ENCODE measurements at places on chromosomes 1 and 21.

DNA sequence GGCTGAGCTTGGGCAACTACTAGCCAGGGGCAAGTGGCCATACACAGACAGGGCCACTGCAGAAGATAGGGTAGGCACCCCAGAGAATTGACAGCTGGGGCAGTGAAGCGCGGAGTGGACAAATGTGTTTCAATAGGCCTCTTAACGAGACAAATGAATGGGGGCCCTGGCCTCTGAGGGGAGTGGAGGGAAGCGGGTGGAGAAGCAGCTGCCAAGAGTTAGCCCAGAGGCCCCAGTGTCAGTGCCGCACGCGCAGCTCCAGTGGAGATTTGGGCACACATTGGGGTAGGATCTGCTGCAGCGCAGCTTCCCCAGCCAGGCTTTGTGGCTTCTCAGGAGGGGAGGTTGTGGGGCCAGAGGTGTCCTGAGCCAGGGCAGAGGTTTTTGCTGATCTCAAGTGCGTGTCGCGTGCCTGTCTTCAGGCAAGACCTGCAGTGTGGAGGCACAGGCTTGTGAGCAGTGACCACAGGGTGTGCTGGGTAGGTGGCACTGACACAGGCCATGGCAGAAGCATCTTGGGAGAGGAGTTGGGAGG lies 16.9 kb downstream of the PTPRF start:
- no peak for DNase-seq

DNA sequence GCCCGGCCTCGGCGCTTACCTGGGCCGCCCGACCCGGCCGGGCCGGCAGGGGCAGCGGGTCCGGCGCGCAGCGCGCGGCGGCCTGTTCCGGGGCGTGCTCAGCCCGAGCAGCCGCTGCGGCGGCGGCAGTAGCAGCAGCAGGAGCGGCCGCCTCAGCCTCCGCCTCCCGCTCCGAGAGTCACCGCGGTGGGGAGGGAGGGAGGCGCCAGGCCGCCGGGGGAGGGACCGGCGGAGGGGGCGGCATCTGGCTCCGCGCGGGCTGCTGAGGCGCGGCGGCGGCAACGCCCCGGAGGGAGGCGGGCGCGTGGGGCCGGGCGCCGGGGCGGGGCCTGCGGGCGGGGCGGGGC lies at the start of gene CTNNBIP1:
TSS of gene CTNNBIP1 (minus strand) at position 194 of the 347 bp plus-strand sequence. CDS start 38,205 bp downstream, outside the sequence.
- no peak for DNase-seq

- no peak for DNase-seq
Observed at GRCh38 chr21:43370888-43371570, 55.9 kb downstream of the SIK1 start.

DNA sequence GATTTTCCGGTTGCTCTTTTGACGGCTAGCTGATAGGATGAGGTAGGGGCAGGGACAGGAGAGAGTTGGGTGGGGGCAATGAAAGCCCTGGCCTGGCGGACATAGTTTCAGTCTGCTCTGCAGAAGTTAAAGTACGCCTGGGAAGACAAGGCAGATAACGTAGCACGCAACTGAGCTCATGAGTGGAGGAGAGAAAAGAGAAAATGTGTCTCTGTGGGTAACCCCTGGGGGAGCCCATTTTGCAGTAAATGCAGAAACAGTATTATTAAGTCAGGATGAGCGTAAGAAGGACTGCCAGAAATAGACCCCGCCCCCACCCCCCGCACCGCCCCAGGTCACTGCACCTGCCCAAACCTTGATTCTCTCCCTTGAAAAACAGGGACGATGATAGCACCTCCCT lies 51.7 kb upstream of the TARBP1 start:
- DNase-seq = no peak

Measured in stimulated activated CD4-positive, alpha-beta T cell treated with anti-CD3 and anti-CD28 coated beads, Interleukin-4, amount 100 ng/mL, for 4 hours (primary cell).